Activated CD4-positive, alpha-beta T cell treated with anti-CD3 and anti-CD28 coated beads, Interleukin-2, amount 50 U/mL, for 24 hours (primary cell): ENCODE measurements at places on chromosomes 3 and 15.

DNA sequence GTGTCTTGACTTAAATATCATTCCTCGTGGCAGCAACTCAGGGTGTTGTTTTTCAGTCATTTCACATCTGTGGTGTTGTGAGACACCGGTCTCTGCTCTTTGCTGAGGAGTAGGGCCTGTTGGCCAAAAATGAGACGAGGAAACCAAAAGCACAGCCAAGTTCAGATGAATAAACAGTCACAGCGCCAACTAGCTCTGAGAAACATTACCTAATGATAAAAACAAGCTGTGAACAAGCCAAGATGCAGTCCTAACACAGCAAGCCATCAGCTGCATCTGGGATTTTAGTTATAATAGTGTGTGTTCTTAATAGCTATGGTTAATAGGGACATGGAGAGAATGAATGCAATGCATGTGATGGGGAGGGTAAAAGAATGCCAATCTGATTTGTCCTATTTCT, 843.4 kb upstream of the DPPA4 start:
- no peak for DNase-seq

- DNase-seq = no peak
These were observed 283.1 kb upstream of the ATP10A start for GRCh38 chr15:26146202-26146601.

- no peak for DNase-seq
These were observed 1.7 kb downstream of the NCEH1 start for GRCh38 chr3:172708921-172709773.

- DNase-seq = no peak
These were observed 83.5 kb downstream of the C3orf70 start for GRCh38 chr3:185069037-185070030.

GRCh38 chr3:197611255-197611654, 55.5 kb upstream of the BDH1 start:
- DNase-seq = no peak

GRCh38 chr3:124609402-124609801, 120.8 kb upstream of the UMPS start:
- no peak for DNase-seq
